ENCODE measurements at places on chromosomes 7 and 10. TPM values are rescaled to one million over a fixed set of nuclear protein-coding genes. Genes with fewer than 3 reads are reported as not detected.

INHBA gene
- 0.34 TPM for total RNA-seq

DCLRE1A gene
- 18.1 TPM for total RNA-seq

FGL2 gene
- total RNA-seq, result not detected

NRCAM gene
- total RNA-seq, result 0.86 TPM

SPDYE17 gene
- total RNA-seq, result not detected

ZNF777 gene
- total RNA-seq, result 9.7 TPM

SMKR1 gene
- 0.84 TPM for total RNA-seq

RARRES2 gene
- 48.7 TPM for total RNA-seq

ACHE gene
- 1.5 TPM for total RNA-seq

SLC29A3 gene
- 1.9 TPM for total RNA-seq

IL6 gene
- 0.12 TPM for total RNA-seq

EZH2 gene
- total RNA-seq, result 39.5 TPM

ARL5B gene
- total RNA-seq, result 27.4 TPM

LRIT1 gene
- not detected for total RNA-seq

CHST12 gene
- 17.3 TPM for total RNA-seq

PHYHIPL gene
- total RNA-seq, result not detected

CCNJ gene
- total RNA-seq, result 9.4 TPM

VWA2 gene
- total RNA-seq, result not detected

JCAD gene
- total RNA-seq, result 3.2 TPM

SUN3 gene
- 7.9 TPM for total RNA-seq

FLNC gene
- total RNA-seq, result 23.1 TPM

IGFBP1 gene
- total RNA-seq, result 0.22 TPM

FAM3C gene
- total RNA-seq, result 67.1 TPM

IMMP2L gene
- total RNA-seq, result 22.6 TPM

AKR1C8 gene
- total RNA-seq, result not detected

TEX36 gene
- not detected for total RNA-seq

PROSER2 gene
- 18.5 TPM for total RNA-seq

PNLIPRP2 gene
- total RNA-seq, result not detected

SAP25 gene
- 0.19 TPM for total RNA-seq

CCDC136 gene
- 5.3 TPM for total RNA-seq

SPDYE8 gene
- not detected for total RNA-seq

RNF32 gene
- total RNA-seq, result not detected

AKR1B15 gene
- total RNA-seq, result not detected

OGDHL gene
- 3.5 TPM for total RNA-seq

BCCIP gene
- total RNA-seq, result 67.1 TPM

PIP gene
- not detected for total RNA-seq

TSPAN12 gene
- total RNA-seq, result 0.81 TPM

CH25H gene
- total RNA-seq, result not detected

OR2A1 gene
- total RNA-seq, result not detected

CYP3A4 gene
- total RNA-seq, result not detected

OPN4 gene
- not detected for total RNA-seq

HERC4 gene
- 76.7 TPM for total RNA-seq

DRGX gene
- total RNA-seq, result not detected

PNLIP gene
- total RNA-seq, result not detected

C7orf33 gene
- not detected for total RNA-seq

CFAP69 gene
- 2.1 TPM for total RNA-seq

NPTX2 gene
- not detected for total RNA-seq

FAM237B gene
- not detected for total RNA-seq

ATRNL1 gene
- total RNA-seq, result 11.4 TPM

GIMAP2 gene
- total RNA-seq, result 3.0 TPM
